ENCODE measurements at places on chromosomes 13 and 19.

DNA sequence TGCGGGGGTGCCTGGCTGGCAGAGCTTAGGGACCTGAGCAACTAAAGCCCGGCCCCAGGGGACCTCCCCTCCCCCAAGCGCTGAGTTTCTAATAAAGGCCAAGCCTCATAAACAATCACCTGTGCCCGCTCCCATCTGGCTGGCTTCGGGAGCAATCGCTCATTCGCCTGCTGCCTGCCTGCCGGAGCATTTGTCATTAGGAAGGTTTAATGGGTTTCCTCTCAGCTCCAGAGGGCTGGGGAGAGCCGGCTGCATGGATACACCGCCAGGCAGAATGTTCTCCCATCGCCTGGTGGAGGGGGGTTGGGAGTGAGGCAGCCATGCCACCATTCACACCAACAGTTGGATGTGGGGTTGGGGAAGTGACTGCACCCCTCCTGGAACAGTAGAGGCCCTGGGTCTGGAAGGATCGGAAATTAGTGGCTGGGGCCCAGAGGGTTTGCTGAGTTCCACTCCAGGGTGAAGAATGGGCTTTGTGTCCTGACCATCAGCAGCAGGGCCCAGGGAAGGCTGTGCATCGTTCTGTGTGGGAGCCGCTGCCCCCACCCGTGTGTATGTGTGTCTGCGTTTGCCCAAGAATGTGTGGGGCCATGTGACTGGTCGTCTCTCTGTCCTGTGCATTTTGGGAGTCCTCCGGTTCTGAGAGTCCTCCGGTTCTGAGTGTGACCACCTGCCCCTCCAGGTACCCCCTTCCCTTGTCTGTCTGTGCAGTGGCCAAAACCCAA, 15.3 kb downstream of the PIN1 start:
- DNase-seq = no peak

- no peak for DNase-seq
Measured at GRCh38 chr13:95650696-95651095, 6.2 kb upstream of the DZIP1 start.

DNA sequence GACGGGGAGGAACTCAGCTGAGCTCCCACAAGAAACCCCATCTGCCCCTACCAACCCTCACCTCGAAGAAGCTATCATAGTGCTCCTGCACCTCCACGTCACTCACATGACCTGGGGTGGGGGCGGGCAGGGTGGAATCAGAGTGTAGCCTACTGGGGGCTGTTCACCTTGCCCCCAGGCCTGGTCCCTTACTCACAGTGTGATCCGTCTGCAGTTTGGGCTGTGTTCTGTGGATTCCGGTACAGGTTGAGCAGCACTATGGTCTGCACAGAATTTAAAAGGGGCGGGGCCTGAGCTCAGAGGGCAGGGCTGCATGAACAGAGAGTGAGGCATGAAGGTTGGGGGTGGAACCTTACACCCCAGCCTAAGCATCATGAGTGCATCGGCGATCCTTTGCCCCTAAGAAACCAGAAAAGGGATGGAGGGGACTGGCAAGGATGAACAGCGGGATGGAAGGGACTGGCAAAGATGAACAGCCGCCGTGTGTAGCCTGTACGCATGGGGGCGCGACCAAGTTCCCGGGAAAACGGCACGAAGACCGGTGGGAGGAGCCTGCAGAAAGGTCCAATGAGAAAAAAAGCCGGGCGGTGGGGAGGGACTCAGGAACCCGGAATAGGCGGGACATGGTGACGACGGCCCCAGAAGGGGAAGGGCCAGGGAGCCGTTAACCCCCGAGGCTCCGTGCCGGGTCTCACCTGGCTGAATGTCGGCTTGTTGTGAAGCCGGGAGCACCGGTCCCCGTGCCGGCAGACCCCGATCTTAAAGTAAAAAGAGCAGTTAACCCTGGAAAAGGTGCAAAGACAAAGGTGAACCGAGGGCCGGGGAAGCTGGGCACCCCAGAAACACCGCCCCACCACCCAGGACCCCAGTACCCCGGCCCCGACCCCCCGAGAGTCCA, 539 bp downstream of the U2AF1L4 start:
- peak; percentile 96 for DNase-seq

DNA sequence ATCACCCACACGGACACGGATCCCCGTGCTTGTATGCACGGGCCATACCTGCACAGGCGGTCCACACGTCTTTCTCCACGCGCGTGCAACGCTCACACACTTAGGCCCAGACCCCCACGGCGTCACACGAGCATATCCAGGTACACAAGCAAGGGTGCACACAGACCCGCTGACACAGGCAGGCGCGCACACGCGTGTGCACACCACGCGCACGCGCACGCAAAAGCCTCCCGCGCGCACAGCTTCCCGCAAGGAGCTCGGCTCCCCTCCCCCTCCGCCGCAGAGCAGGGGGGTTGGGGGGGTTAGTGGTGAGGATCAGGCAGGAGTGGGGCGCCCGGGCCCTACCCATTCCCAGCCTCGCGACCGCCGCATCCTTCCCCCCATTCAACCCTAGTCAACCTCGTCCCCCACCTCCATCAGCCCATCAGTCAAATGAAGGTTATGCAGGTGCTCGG, 407 bp downstream of the RAB3A start:
- DNase-seq = peak; percentile 61
